NK-92 treated with Interleukin-12 subunit alpha and Interleukin-12 subunit beta, amount 100 ng/mL, for 24 hours (cell line): ENCODE measurements at places on chromosomes 11 and 22.

GRCh38 chr11:86784241-86784681 lies 16.1 kb upstream of the PRSS23 start:
- DNase-seq, result no peak

- DNase-seq, result no peak
Measured at GRCh38 chr11:19907839-19908238, 195.2 kb downstream of the NAV2 start.

DNA sequence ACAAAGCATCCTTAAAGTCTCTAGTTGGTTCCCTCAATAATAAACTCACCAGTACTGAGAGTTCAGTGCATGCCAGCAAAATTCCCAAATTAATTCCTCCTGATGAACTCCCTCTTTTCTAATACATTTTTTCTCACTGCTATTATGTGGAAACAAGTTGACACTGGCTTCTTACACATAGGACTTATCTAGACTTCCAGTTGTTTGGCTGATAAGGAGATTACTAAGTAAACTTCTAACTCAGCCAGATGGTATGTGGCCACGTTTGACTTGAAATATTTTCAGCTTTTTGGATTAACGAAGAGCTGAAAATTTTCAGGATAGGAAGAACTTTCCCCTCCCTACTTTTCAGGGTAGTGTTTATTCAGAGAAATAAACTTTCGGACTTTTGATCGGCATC lies 1154.2 kb upstream of the TENM4 start:
- no peak for DNase-seq

- DNase-seq, result no peak
Measured at GRCh38 chr11:110755941-110756340, 43.7 kb upstream of the ARHGAP20 start.

DNA sequence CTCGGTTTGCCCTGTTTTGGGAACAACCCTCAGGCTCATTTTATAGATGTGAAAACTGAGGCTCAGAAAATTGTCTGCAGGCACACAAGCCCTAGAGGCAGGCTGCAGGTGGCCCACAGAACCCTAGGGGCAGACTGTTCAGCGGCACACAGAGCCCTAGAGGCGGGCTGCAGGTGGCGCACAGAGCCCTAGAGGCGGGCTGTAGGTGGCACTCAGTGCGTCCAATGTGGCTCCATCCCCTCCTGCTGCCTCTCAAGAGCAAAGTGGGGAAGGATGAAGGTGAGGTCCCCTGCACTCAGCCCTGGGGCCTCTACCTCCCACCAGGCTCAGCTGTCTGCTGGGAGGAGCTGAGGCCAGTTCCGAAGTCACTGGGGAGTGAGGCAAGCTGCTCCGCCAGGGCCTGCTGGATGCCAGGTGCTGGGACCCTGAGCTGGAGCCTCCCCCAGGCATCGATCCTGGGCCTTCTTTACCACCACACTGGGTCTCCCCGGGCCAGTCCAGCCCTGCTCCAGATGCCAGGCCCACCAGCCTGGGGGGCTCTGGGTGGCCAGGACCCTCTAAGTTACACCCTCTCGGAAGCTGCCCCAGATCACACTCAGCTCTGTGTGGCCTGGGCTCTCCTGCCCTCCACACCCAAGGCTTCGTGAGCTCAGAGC lies 2.3 kb downstream of the ACY3 start:
- DNase-seq, result no peak

DNA sequence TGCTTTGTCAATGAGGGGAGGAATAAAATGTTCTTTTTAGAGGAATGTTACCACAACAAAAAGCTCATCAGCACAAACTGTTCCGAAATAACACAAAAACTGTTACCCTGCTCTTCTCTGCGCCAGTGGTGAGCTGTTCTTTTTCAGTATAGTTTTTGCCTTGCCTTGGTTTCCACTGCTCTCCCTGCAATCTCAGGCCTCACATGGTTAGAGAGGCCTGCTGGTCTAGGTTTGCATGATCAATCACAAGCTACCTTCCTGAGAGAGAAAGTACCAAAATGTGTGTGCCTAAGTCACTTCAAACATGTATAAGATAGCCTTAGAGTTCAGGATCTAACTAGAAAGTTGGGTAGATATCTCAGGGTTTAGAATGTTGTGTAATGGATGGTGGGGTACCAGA lies 114.6 kb downstream of the STIM1 start:
- no peak for DNase-seq

DNA sequence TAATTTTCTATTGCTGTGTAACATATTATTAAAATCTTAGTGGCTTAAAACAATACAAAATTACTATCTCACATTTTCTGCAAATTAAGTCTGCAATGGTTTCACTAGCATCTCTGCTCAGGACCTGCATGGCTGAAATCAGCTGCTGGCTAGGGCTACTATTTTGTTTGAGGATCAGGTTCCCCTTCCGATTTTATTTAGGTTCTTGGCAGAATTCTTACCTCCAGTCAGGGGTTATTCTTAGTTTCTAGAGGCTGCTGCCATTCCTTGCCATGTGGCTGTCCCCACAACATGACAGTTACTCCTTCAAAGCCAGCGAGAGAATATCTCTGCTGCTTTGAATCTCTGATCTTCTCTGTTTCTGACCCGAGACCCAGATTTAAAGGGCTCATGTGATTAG lies 424.5 kb upstream of the ANO5 start:
- no peak for DNase-seq

- DNase-seq, result no peak
Measured at GRCh38 chr11:8086571-8086970, 5.6 kb downstream of the TUB start.

DNA sequence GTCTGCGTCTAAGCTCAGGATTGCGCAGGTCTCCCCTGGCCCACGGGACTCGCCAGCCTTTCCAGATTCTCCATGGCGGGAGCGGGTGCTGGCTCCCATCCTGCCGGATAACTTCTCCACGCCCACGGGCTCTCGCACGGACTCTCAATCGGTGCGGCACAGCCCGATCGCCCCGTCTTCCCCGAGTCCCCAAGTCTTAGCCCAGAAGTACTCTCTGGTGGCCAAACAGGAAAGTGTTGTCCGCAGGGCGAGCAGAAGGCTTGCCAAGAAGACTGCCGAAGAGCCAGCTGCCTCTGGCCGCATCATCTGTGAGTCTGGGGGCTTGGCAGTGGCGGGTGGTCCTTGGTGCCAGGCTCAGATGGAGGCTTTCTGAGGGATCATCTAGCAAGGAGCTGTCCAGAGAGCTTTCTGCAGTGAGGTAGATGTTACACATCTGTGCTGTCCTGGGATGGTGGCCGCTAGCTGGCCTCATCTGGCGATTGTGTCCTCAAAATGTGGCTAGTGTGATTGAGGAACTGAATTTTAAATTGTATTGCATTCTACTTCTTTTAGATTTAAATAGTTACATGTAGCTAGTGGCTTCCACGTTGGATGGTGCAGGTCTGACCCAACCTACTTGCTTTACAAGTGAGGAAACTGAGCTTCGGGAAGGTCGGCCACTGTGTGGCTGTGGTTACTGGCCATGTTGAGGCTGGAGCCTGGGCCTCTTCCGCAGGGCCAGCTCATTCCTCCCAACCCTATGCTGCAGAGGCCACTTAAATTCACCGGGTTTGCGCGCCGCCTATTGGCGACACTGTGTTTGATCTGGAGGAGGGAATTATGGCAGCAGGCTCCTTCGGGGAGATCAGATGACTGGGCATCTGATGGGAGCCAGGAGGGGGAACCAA lies 6.7 kb downstream of the INCENP start:
- no peak for DNase-seq

- DNase-seq, result no peak
Measured at GRCh38 chr11:83070044-83070701, 1.5 kb downstream of the RAB30 start.

GRCh38 chr22:50452649-50453048 lies 22.2 kb downstream of the SBF1 start:
- no peak for DNase-seq
